COLO829 (cell line): ENCODE measurements at places on chromosomes 2 and 18.

DNA sequence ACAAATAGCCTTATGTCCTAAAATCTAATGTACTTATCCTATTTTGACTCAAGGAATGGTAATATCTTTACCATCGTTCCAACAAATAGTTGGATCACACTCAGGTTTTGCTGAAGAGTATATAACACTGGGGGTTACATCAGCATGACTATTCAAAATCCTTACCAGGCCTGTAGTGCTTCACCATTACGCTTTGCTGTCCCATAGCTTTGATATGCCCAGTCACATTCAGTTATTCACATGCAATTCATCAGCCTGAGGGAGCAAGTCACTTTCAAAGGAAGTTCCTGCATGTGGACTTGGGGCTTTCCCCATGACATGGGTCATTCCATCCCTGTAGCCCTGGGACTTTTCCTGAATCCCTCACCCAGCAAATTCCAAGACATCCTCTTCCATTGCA is 39.6 kb downstream of the FTCDNL1 start:
- no peak for DNase-seq

GRCh38 chr2:19209575-19210341 is 148.7 kb downstream of the OSR1 start:
- no peak for DNase-seq

DNA sequence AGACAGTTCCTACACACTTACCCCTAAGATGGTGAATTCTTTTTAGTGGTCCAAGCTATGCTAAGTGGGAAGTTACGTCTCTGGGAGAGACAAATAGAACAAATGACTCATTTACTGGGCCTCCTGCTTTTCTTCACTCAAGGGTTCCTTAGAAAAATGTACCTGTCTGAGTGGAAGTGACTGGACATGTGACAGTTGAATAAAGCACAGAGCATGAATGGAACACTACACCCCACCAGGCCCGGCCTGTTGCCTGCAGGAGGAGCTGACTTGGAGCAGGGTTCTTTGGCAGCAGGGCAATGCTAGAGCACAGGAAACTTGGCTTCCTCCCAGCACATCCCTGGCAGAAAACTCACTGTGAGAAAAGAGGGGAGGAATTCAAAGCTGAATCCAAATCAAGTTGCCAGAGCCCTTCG is 451.0 kb upstream of the SETBP1 start:
- DNase-seq = no peak

DNA sequence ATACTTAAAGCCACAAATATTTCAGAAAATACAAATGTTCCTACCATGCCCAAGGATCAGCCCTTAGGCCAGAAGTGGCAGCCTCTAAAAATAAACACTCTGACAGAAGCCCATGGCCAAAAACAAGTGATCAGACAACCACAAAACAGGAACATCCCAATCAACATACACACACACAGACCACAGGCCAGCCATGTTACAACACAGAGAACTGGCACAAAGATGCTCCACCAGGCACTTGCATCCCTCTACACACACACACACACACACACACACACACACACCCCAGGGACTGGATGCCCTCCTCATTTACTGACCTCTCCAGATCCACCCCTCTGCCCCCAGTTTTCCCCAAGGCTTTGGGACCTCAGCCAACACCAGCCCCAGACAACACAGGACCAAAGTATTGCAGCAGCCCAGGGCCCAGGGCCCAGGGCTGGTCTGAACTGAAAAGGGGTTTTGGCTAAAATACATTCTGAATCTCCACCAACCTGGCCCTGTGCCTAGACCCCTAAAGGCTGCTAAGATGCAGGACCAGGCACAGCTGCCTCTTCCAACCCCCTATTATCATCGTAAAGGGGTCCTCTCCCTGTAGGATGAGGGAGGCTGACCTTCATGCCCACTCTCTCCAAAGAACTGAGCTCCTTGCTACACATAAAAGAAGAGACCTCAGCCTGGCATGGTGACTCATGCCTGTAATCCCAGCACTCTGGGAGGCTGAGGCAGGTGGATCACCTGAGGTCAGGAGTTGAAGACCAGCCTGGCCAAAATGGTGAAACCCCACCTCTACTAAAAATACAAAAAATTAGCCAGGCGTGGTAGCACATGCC is 151.4 kb downstream of the TNS1 start:
- DNase-seq = no peak

DNA sequence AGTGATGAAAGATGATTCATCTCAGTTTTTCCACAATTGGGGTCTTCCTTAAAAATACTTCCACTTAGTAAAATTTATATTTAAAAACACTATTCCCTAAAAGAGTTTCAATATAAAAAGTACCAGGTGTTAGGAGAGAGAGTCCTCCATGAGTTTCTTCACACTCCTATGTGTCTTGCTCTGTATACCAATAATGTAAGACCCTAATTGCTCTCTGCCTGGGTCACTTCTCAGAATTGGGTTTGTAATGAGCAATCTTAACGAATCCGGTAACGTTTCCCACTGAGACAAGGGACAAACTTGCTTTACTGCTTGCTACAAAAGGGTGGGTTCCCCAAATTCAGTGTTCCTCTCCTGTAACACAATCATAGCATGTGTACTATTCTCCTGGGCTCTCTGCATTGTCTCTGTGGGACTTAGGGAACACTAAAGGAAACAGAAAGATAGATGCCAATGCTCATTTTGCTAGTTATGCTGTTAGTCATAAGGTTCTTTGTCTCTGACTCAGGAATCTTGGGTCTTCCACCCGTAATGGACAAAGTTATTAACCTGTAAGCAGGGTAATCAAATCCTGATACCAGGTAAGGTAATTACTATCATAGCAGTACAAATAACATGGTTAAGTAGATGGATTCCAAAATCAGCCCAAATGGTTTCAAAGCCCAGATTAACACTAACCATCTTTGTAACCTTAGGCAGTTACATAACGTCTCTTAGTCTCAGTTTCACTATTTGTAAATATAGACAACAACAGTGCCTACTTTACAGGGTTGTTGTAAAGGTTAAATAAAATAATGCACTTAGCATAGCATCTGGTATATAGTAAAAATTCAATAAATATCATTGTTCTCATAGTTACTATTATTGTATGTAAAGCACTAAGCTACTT is 46.3 kb downstream of the ITSN2 start:
- DNase-seq = no peak

DNA sequence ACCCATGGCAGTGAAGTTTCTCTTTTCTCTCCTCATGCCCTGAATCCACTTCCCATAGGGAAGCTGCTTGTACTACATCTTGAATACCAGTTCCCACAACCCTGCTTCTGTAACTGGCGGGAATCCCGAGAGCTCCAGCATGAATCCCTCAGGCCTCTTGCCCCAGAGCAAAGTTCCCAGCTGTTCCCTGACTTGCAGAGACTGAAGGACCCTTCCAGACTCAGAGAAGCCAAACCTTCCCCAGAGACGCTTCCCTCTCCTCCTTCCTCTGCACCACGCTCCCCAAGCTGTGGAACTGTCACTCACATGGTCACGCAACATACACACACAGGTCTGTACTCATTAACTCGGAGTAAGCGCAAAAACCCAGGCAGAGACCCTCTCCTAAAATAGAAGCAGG is 26.4 kb downstream of the TRAPPC12 start:
- no peak for DNase-seq
